ENCODE measurements at places on chromosomes 1 and 21.

GRCh38 chr1:233019778-233020325 is 69.4 kb downstream of the NTPCR start:
- no peak for DNase-seq

DNA sequence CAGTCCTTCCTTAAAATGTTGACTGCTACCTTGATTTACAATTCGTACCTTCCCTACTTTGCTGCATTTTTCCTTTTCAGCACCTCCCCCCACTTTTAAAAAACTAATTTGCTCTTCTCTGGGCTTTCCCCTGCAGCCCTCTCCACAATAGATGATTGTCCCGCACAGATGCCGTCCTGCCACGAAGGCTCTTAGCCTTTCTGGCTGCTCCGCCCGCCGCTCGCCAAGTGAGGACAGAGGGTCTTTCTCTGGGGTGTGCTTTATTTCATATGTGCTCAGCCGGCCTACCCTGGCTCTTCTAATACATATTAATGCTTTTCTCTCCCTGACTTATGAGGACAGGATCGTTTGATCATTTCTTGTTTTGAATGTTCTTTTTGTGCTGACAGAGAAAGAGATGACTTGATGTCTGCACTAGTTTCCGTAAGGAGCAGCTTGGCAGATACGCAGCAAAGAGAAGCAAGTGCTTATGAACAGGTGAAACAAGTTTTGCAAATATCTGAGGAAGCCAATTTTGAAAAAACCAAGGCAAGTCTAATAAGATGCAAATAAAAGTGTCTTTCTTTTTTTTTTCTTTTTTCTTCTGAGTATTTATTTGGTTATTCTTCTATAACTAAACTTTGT is 60.6 kb downstream of the SDCCAG8 start:
- DNase-seq, result no peak

GRCh38 chr1:93349231-93350135 is 3.8 kb downstream of the DR1 start:
- peak; percentile 52 for DNase-seq

DNA sequence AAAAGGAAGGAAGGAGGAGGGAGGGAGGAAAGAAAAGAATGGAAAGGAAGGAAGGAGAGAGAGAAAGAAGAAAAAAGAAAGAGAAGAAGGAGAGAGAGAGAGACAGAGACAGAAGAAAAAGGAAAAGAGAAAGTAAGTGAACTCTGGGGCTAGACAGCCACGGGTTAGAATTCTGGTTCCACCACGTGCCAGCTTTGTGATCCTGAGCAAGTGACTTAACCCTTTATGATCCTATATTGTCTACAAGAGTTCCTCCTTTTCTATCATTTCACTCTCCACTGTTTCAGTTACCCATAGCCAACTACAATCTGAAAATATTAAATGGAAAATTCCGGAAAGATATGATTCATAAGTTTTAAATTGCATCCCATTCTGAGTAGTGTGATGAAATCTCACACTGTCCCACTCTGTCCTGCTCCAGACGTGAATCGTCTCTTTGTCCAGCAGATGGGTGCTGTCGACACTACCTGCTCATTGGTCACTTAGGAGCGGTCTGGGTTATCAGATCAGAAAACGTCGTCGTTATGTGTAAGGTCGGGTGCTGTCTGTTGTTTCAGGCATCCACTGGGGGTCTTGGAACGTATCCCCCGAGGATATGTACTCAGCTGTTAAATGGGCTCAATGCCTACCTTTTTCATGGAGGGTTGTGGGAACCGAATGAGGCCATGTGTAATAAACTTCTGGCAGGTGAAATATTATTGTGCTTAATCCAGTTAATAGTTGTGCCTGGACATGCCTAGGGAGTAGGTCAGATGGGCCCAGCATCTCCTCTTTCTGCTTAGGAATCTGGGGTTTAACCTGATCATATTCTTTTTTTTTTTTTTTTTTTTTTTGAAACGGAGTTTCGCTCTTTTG is 19.1 kb downstream of the TMEM51 start:
- DNase-seq, result peak; percentile 38

DNA sequence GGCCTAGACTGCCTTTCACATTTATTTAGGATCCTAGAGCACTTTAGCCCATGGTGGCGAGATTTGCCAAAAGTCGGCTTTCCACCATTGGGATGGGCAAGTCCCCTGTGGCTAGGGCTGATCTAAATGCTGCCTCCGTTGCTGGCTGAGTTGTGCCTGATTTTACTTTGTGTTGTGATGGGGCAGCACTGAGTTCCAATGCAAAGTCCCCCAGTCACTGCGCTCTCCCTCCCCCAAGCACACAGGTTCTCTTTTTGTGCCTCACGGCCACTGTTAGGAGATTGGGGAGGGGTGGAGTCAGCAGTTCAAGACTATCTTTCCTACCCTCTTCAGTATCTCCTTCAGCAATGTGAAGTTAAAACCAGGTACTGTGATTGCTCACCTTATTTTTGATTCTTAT is 66.7 kb upstream of the COX20 start:
- DNase-seq, result no peak

GRCh38 chr1:32255072-32256071 is 4.3 kb downstream of the LCK start:
- no peak for DNase-seq

DNA sequence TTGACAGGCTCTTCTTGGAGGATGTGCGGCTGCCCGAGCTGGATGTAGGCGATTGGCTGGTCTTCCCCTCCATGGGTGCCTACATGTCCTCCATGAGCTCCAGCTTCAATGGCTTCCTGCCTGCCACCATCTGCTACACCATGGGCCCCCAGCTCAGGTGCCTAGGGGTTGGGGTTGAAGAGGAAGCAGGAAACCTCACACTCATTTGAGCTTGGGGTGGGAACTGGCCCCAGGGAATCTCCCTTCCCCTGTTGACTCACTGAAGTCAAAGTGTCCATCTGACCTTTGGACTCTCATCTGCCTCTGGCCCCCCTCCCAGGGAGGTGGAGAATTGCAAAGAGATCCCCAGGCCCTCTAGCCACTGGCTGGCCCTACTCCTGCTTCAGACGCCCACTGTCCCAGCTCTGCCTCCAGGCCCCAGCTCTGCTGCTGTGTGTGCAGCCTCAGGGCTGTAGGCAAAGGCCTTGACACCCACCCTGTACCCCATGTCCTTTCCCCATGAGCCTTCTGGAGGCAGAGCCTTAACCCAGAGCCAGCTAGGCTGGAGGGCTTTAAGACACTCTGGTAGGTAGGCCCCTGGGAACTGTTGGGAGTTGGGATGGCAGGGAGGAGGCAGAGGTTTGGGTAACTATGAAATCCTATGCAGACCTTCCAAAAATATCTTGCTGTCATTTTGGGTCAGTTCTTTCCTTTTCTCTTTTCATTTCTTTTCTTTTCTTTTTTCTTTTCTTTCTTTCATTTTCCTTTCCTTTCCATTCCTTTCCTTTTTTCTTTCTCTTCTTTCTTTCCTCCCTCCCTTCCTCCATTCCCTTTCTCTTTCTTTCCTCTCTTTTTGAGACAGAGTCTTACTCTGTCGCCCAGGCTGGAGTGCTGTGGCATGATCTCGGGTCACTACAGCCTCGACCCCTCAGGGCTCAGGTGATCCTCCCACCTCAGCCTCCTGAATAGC is 66.9 kb upstream of the TINAGL1 start:
- DNase-seq, result no peak

- peak; percentile 9 for DNase-seq
Measured at GRCh38 chr1:182206626-182207239, 145.2 kb upstream of the ZNF648 start.

- no peak for DNase-seq
Measured at GRCh38 chr21:35461700-35462099, 412.6 kb upstream of the RUNX1 start.

- DNase-seq, result no peak
Measured at GRCh38 chr1:29521438-29521715, 285.1 kb downstream of the PTPRU start.

DNA sequence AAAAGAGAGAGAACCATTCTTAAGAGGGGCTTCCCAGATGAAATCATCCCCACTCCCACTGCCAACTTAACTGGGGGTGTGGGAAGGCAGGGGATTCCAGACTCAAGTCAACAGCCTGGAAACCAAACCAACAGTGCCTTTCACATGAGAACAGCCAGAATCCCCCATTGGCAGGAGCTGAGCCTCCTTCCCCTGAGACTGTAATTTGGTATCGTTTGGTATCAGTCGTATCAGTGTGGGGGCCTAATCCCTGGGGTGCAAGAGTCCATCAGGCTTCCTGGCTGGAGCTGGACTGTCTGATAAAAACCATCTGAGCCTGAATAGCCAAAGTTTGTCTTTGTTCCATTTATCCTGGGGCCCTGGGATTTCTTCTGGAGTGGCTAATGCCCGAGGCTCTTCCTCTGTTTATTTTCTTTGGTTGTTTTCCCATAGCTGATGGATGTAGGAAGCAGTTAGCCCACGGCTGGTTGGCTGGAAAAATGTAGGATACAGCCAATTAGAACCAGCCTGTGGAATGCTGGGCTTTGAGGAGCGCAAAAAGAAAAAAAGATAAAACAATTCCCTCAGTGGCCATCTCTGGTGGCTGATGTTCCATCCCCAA is 84.6 kb downstream of the LAMC2 start:
- peak; percentile 91 for DNase-seq

GRCh38 chr1:37394574-37395464 is 79.6 kb upstream of the ZC3H12A start:
- DNase-seq, result no peak

GRCh38 chr21:43341378-43342161 is 85.4 kb downstream of the SIK1 start:
- DNase-seq, result peak; percentile 42

DNA sequence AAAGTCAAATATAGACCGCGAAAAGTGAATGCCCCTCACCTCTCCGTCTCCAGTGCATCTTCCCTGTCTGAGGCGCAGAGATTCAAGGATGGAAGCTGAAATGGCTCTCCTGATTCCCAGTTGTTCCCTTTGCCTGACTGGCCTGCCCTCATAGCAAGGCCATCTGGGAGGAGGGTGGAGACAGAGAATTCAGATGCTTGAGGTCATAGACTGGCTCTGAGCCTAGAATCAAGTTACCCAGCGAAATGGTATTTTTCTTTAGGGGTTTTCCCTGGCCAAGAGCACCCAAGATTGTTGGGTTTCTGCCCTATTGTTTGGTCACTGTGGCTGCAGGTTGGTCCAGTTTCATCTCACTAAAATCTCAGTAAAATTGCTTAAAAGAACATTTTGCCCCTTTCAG is 7.2 kb downstream of the METTL13 start:
- DNase-seq, result peak; percentile 93

DNA sequence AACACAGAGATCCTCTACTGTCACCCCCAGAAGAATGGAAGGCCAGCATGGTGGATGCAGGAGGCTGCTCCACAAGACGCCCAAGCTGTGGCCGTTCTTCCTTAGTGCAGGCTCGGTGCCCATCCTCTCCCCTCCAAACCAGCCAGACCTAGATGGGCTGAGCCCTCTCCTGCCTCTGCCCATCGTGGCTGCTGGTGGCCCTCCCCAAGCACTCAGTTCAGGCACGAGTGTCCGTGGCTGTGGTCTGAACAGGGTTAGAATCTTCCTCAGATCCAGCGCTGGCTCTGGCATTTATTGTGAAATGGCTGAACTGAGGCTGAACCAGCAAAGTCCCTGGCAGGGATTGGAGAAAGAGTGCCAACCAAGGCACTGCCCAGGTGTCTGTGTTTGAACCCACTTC is 59.5 kb downstream of the TRIM11 start:
- DNase-seq, result no peak

DNA sequence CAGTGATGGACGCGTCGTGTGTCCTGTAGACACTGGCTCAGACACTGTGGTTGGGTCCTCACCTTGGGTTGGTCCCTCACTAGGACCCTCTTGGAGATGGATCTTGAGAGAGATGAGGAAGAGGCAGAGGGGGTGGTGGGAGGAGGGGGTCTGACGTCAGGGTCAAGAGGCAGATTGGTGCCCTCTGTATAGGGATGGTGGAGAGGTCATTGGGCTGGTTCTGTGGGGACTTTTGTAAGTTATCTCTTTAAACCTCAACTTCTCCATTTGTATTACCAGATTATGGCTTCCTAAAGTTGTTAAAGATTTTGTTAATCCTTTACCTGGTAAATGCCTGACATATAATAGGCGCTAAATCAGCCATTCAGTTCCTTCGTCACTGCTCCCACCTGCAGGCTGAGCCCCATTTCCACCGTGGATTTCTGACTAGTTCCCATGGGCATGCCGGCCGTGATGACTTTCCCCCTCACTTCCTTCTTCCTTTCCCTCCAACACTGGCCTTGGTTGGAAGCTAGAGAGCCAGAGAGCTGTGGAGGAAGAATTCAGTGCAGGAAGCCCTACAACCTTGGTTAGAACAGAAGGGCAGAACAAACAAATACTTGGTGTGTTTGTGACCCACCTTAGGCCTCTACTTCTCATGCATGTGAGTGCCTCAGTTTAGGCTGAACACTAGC is 8.6 kb downstream of the H6PD start:
- no peak for DNase-seq

DNA sequence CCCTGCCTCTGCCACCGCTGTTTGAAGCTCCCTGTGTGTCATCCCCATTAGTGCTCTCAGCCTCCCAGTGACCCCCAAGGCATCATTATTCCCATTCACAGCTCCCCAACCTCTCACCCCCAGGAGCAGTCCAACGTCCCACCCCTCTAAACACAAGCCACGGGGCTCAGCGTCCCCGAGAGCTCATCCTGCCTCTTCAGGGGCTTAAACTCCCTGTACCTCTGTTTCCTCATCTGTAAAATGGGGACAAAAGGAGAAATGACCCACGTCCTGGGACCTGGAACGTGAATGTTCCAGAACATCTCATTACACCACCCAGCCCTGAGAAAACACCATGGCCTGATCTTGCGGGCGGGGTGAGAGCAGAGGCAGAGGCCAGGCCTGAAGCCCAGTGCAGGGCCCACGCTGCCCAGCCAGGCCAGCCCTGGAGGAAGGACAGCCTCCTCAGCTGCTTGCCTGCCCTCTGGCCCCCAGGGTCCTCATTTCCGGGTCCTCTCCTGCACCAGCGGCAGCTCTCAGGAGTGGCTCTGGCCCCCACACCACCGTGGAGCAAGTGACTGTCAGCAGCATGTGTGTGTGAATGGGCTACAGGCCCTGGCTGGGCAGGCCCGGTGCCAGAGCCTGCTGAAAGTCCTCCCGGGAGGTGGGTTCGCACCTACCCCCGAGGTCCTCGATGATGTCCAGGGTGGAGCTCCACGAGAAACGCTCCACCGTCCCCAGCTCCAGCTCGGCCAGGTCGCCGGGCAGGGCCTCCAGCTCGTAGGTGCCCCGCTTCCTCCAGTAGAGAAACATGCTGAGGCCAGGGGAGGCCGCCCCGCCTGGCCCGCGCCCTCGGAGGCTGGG is 14.1 kb upstream of the PLEKHG5 start:
- DNase-seq, result no peak

DNA sequence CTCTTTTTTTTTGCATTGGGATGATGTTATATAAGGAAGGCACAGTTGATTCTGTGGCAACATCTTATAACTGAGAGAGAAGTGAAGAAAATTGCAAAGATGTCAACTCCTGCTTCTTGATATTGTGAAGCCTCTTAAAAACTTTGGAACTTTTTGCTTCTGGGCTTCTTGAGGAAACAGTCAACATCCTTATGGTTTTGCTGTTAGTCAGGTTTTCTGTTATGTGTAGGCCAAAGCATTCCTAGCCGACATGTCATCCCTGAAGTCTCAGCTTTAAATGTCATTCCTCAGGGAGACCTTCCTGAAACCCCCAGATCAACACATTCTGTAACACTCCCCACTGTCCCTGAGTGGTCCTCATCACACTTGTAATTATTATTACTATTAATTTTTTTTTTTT is 12.6 kb downstream of the FALEC start:
- DNase-seq, result peak; percentile 81
